ENCODE measurements at places on chromosomes 16 and 17. TPM values are rescaled to one million over a fixed set of nuclear protein-coding genes. Genes with fewer than 3 reads are reported as not detected.

DNA sequence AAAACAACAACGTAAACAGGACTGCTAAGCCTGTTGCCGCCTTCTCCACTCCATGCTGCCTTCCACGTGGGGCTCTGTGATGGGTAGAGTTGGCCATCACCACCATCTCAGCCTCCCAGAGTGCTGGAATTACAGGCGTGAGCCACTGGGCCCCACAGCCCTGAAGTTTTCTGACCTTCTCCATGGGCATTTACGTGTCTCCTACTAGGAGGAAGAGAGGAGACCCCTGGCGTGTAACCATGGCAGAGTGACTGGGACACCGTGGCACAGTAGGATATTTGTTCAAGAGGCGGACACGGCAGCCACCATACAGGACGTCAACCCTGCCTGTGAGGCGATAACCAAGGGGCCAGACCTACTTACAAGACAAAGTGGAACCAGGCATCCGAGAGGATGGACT is 31.1 kb downstream of the TRPV3 start:
- no peak overlapping the region for H3K4me3 ChIP-seq
- no peaks in the 10 kb centered on the region for H3K4me1 ChIP-seq
- no peaks in the 10 kb centered on the region for H3K27me3 ChIP-seq
- no peak overlapping the region for H3K27ac ChIP-seq

GRCh38 chr17:48068491-48068961 is 20.4 kb downstream of the NFE2L1 start:
- no peak overlapping the region for H3K27ac ChIP-seq
- peaks cover 1% of the 10 kb centered on the region for H3K4me1 ChIP-seq
- no peaks in the 10 kb centered on the region for H3K27me3 ChIP-seq
- peaks cover 6% of the 10 kb centered on the region for H3K36me3 ChIP-seq

GRCh38 chr16:84243732-84244131 is 3.9 kb upstream of the KCNG4 start:
- H3K4me3 ChIP-seq = no peak overlapping the region
- H3K27ac ChIP-seq = no peak overlapping the region
- no peaks in the 10 kb centered on the region for H3K36me3 ChIP-seq
- DNase-seq = no peak

GRCh38 chr16:63361032-63361624 is 1324.9 kb upstream of the CDH8 start:
- no peak for DNase-seq
- H3K27me3 ChIP-seq = no peaks in the 10 kb centered on the region
- H3K4me1 ChIP-seq = no peaks in the 10 kb centered on the region
- no peak overlapping the region for H3K4me3 ChIP-seq
- H3K27ac ChIP-seq = no peak overlapping the region

GRCh38 chr16:30068750-30069610 is 3.4 kb downstream of the ALDOA start:
- H3K27ac ChIP-seq = peak overlapping the region; percentile 75
- H3K4me1 ChIP-seq = peaks cover 24% of the 10 kb centered on the region
- peaks cover 41% of the 10 kb centered on the region for H3K36me3 ChIP-seq
- no peaks in the 10 kb centered on the region for H3K27me3 ChIP-seq

- H3K27me3 ChIP-seq = no peaks in the 10 kb centered on the region
- DNase-seq = no peak
- H3K4me1 ChIP-seq = no peaks in the 10 kb centered on the region
- H3K36me3 ChIP-seq = no peaks in the 10 kb centered on the region
- H3K4me3 ChIP-seq = no peak overlapping the region
Observed at GRCh38 chr16:6663668-6664067, 669.0 kb upstream of the RBFOX1 start.

DNA sequence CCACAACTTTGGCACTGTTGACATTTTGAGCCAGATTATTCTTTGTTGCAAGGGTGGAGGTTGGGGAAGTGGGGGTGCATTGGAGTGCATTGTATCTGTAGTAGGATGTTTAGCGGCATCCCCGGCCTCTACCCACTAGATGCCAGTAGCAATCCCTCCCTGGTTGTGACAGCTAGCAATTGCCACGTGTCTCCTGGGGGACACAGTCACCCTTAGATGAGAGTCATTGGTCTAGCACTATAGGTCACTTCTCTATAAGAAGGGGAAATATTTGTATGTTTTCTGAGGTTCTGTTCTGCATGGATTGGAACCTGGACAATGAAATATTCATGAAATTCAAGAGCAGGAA is 32.4 kb downstream of the MSI2 start:
- no peak overlapping the region for H3K27ac ChIP-seq
- DNase-seq = no peak
- peaks cover 48% of the 10 kb centered on the region for H3K4me1 ChIP-seq
- H3K4me3 ChIP-seq = no peak overlapping the region

Gene PRCD
- total RNA-seq = 1.1 TPM

Gene CA5A
- total RNA-seq = not detected

Gene CMTR2
- total RNA-seq = 24.3 TPM

Gene THUMPD1
- total RNA-seq = 53.0 TPM

Gene PPP1R27
- not detected for total RNA-seq

Gene RCVRN
- total RNA-seq = not detected

All from activated naive CD8-positive, alpha-beta T cell treated with anti-CD3 and anti-CD28 coated beads, Interleukin-2, amount 10 ng/mL, durations not matched to agents 7 days and 5 days (primary cell).